ENCODE measurements at places on chromosomes 3 and 15.

GRCh38 chr3:97914388-97914787 lies 57.8 kb downstream of the RIOX2 start:
- no peak for DNase-seq

DNA sequence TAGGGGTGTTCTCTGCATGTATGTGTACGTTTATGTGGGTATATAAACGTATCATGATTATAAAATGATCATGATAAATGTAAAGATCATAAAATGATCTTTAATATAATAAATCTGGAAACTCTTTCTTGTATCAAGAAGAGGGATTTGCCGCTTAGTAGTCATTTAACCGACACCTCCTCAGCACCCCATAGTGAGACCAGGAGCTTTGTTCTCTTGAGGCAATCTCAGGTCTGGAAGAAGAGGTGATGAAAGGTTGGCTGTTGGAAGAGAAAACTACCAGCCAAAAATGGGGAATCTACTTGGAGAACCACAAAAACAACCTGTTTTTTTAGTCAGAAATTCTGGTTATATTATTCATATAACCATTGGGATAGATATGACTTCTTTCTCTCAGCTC lies 38.7 kb downstream of the TGFBR2 start:
- no peak for DNase-seq

DNA sequence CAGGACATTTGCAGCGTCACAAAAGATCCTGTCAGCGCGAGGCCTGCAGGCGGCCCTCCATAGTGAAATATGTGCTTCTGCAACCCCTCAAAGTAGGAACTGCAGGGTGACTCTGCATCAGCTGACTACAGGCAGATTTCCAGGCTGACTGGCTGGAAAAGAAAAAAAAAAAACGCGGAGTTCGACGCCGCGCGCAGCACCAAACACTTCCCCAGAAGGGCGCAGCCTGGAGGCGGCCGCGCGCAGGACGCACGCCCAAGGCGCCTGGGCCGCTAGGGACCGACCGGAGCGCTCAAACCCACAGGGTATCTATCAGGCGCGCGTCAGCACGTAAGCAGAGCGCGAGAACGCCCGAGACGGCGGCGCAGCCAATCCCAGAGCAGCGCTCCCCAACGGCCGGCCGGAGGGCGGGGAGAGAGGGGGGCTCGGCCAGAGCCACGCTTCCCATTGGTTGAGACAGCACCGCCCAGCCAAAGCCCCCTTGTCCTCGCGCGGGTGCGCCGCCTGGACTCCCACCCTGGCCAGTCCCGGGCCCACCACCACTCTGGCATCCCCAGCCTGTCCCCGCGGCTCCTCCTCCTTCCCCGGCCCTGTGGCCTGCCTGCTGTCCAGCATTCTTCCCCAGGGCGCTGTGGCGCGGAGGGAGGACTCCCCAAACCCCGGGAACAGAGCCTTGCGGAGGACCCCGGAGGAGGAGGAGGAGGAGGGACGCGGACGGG lies 1.0 kb downstream of the BDH1 start:
- peak; percentile 89 for DNase-seq

- no peak for DNase-seq
These were observed 19.9 kb downstream of the TTC21A start for GRCh38 chr3:39127269-39127907.

DNA sequence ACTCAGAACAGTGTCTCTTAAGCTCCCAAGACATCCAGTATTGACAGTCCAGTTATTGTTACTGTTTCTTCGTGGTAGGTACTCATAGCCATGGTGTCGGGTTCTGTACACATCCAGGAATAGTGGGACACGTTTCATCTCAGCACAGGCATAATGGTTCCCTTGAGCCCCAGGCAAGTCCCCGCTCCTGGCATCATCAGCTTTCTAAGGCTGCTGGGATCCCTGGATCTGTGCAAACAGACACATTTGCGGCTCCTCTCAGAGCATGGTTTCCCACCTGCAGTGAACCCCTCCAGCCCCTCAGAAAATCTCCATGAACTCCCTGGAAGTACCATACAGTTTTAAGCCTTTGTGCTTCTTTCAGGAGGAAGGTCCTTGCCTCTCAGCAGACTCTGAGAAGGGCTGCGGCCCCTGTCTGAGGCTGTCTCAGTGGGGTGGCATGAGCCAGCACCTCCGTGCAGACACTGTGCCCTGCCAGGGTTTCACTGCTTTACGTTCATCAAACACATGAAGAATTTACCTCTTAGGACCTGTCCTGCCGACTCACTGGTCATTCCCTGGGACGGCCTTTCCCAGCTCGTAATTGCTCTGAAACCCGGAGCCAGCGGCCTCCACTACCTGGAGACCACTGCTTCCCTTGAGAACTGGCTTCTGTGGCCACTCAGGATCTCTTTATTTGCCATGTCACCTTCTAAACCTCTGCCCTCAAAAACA lies 124.9 kb downstream of the LRRK1 start:
- DNase-seq, result no peak

DNA sequence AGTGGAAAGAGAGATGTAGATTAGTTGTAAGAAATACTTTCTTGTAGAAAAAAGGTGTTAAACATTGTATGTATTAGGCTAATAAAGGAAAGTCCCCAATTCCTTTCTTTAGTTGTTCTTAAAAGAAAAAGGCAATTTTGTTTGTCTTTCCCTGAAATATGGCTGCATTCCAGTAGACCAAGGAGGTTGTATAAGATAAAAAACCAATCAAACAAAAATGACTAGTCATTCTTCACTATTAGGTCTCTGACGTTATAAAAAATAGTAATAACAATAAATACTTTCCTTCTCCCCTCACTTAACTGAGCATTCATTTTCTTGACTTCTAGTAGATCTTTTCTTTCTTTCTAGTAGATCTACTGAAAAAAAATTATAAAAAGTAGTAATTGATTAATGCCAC lies 8.6 kb upstream of the PPM1L start:
- DNase-seq, result no peak

DNA sequence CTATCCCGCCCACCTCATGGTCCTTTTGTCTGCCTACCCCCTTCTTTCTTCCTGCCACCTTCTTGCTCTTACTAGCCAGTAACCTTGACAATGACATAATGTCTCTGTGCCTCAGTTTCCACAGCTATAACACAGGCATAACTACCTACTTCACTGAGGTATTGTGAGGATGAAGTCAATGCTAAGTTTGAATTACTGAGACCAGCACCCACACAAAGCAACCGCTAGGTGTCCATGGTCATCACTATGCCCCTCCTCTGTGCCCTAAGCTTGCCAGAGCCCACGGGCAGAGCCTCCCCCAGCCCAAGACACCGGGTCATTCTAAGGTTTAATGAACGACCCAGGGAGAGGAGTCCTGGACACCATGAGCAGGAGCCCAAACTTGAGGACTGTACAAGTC lies 101.6 kb downstream of the OXNAD1 start:
- DNase-seq, result no peak

DNA sequence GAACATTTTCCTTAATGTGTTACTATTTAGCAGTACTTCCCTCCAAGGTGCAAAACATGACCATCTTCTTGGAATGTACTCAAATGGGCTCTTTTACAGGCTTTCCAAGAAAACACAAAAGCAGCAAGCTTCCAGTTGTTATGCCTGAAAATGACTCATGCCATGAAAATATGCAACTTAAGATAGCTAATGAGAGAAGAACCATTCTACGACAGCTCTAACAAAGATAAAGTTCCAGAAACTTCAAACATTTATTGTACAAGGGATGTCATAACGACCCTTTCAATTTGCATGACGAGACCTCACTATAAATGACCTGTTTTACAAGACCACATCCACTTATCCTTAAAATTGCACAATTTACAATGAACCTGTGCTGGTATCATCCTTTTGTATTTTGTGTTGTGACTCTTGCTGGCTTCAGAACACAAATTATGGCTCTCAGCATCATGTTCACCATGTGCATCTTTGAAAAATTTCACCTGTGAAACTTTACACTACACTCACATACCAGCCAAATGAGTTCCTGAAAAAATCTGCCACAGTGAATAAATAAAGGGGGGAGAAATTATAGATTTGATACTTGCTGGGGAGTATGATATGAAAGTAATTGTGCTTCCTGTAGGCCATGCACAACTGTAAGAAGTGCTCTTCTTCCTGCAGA lies 433.7 kb downstream of the MAGI1 start:
- DNase-seq, result no peak

GRCh38 chr3:55631766-55632331 lies 144.7 kb upstream of the WNT5A start:
- DNase-seq, result no peak

GRCh38 chr15:25087137-25087536 lies 132.3 kb downstream of the SNRPN start:
- DNase-seq, result no peak

GRCh38 chr3:55819005-55819404 lies 331.9 kb upstream of the WNT5A start:
- no peak for DNase-seq

- no peak for DNase-seq
These were observed 710 bp downstream of the TJP1 start for GRCh38 chr15:29821416-29822099.

- DNase-seq, result no peak
These were observed 40.1 kb upstream of the PSMD6 start for GRCh38 chr3:64063207-64063982.

- DNase-seq, result no peak
These were observed 276.7 kb upstream of the TBC1D5 start for GRCh38 chr3:18019161-18019495.

GRCh38 chr3:65288776-65289175 lies 601.0 kb upstream of the ADAMTS9 start:
- no peak for DNase-seq

DNA sequence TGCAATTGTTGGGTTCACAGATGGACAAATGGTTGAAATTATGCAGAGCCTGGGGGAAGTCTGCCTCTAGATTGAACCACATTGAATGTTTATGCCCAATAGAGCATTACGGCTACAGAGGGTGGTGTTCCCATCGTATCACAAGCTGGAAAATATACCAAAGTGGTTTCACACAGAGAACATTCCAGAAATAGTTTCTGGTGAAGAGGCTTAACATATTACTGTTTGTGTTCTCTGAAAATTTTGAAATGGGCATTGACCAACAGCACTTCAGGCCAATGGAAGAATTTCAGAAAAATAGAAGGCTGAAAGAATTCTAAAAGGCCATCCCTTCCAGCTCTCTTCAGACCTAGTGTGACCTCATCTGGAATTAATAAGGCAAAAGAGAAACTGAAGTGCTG lies 203.9 kb downstream of the NEK10 start:
- DNase-seq, result no peak

DNA sequence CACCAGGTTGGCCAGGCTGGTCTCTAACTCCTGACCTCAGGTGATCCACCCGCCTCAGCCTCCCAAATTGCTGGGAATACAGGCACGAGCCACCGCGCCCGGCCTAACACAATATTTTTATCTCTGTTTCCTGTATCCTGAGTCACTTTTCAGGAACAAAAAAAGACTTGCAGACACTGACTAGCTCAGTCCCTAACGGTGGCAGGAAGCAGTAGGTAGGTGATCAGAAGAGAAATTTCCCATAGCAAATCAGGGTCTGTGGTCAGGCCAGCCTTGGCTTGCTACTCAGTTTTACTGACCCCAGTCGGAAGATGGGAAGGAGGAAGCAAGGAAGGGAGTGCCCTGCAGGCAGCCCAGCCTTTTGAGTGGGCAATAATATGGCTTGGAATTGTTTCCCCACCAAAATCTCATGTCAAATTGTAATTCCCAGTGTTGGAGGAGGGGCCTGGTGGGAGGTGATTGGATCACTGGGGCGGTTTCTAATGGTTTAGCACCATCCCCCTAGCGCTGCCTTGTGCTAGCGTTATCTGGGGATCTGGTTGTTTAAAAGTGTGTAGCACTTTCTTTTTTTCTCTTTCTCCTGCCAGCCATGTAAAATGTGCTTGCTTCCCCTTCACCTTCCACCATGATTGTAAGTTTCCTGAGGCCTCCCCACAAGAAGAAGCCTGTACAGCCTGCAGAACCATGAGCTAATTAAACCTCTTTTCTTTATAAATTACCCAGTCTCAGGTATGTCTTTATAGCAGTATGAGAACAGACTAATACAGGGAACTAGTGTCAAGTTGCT lies 19.5 kb upstream of the CDCP1 start:
- DNase-seq, result no peak

DNA sequence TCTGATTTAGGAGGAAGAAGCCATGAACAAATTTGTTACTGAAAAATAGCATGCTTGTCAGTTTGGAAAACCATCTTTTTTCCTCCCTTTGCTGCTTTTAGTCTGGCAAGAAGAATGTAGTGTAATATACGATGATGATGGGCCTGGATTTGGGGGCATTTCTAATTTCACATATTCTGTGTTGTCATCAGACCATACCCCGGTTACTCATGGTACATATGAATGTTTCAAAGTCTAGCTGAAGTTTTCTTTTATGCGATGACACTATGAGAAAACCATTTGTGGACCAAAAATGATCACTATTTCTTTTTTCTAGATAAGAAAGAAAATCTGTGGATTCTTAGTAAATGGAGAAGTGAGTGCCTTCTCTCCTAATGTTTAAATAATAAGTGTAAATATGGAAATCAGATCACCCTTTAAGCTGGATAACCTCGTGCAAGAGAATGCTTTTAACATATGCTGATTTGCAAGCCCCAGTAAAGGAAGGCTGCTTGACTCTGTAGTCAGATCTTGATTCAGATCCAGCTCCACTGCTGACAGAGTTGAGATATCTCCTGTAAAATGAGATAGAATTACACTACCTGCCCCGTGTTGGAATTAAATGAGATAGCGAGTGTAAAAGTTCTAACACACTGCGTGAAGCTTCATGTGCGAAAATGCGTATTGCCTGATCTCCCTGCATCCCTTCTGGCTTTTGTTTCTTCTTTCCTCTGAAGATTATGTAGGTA lies 3.0 kb downstream of the MEF2A start:
- DNase-seq, result no peak

GRCh38 chr3:62615258-62615849 lies 242.0 kb upstream of the FEZF2 start:
- no peak for DNase-seq

DNA sequence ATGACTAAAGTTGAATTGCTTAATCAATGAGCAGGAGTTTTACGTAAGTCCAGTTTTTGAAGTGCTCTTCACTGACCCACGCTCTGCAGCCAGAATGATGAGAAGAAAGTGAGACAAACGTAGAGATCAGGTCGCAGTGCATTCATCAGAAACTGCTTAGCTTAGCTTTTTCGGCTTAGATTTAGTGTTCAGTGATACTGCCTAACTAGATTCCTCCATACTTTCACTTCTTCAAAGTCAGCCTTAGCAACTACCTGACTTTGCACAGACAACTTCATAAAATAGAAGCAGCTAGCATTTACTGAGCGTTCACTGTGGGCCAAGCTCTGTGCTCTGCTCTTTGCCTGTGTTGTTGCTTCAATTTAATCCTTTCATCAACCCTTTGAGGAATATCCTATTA lies 116.1 kb downstream of the KCNH8 start:
- no peak for DNase-seq

GRCh38 chr15:35557544-35557943 lies 11.6 kb upstream of the DPH6 start:
- DNase-seq, result no peak

GRCh38 chr3:177710506-177710905 lies 513.2 kb upstream of the TBL1XR1 start:
- no peak for DNase-seq

DNA sequence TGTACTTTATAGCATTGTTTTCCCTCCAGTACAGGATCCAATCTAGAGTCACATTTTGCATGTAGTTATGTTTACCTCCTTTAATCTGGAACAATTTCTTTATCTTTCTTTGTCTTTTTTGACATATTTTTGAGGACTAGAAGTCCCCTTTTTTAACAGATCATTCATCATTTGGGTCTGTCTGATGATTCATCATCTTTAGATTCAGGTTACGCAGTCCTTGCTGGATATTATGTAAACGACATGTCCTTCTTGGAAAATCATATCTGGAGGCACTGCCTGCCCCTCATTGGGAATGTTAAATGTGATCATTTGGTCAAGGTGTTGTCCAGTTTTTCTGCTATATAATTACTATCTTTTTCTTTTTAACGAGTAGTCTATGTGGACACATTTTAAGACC lies 18.3 kb downstream of the TGM4 start:
- DNase-seq, result no peak

Data from activated gamma-delta T cell treated with Interleukin-2 at 50 U/mL for 16 hours (primary cell).